Epithelial cell of prostate (primary cell): ENCODE measurements at places on chromosomes 5 and 9.

DNA sequence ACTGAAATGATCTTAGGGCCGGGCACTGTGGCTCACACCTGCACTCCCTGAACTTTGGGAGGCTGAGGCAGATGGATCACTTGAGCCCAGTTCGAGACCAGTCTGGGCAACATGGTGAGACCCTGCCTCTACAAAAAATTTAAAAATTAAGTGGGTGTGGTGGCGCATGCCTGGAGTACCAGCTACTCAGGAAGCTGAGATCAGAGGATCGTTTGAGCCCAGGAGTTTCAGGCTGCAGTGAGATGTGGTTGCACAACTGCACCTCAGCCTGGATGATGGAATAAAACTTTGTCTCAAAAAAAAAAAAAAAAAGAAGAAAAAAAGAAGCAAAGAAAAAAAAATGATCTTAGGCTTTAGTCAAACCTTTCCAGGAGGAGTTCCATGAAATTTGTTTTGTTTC, 41.8 kb downstream of the MEF2C start:
- DNase-seq, result no peak

GRCh38 chr5:169651526-169651925, 14.5 kb downstream of the DOCK2 start:
- no peak for DNase-seq

DNA sequence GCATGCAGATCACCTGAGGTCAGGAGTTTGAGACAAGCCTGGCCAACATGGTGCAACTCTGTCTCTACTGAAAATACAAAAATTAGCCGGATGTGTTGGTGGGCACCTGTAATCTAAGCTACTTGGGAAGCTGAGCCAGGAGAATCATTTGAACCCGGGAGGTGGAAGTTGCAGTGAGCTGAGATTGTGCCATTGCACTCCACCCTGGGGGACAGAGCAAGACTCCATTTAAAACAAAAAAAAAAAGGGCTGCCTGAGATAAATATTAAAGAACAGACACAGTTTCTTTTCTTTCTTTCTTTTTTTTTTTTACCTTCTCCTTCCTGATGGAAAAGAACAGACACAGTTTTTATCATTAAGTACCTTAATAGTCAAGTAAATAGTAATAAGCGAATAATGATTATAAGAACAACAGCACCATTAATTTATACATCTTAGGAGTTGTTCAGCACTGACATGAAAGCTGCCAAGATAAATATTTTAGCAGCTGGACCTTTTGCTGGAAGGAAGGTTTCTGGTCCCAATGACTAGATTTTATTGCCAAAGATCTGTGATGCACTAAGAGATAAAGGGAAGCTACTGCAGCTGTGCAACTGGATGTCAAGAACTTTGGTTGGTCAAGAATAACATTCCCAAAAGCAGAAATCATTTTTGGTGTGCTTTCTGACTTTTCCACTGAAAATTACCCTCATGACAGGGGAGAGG, 7.0 kb downstream of the CENPP start:
- no peak for DNase-seq

DNA sequence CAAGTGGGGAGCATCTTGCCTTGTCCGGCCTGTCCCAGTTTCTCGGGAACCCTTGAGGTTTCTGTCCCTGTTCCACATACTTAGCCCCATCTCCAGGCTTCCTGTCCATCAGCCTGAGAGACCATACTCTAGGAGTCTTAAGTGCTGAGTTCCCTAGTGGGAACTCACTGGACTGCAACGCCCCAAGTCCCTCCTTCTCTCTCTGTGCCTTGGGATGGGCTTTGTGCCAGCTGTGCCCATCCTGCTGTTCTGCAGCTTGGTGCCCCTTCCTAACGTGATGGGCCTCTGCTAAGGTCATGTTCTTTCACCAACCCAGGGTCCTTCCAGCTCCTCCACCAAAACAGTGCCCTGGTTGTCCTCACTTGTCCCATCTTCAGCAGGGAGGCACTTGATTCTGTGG, 222.3 kb upstream of the ANKRD55 start:
- no peak for DNase-seq

- DNase-seq, result no peak
These were observed 478.7 kb downstream of the SEMA5A start for GRCh38 chr5:9067154-9067553.

GRCh38 chr9:10678790-10679189, 66.0 kb upstream of the PTPRD start:
- no peak for DNase-seq

- DNase-seq, result no peak
These were observed 56.0 kb downstream of the ZNF462 start for GRCh38 chr9:106918825-106919509.

- DNase-seq, result no peak
These were observed 116.6 kb downstream of the AOPEP start for GRCh38 chr9:94843134-94843533.

GRCh38 chr5:140351609-140352334, 5.4 kb upstream of the HBEGF start:
- no peak for DNase-seq

- no peak for DNase-seq
These were observed 91.7 kb downstream of the CD180 start for GRCh38 chr5:67104859-67105258.

DNA sequence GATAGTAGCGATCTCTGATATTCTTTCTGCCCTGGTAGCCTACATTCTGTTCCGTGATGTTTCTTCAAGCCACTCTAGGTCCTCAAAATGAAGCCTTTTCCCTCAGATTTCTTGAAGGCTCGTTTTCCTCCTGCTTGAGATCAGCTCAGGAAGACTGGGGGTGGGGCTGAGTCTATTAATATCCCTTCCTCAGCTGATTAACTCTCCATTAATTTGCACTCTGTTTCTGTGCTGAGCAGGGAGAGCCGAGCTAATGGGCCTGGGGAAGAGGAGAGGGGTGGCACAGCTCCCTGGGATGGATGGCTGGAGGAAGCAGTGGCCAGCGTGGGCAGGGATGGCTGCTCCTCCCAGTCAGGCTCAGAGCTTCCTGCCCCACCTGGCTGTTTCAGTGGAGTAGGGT, 93.3 kb downstream of the PPARGC1B start:
- DNase-seq, result no peak

DNA sequence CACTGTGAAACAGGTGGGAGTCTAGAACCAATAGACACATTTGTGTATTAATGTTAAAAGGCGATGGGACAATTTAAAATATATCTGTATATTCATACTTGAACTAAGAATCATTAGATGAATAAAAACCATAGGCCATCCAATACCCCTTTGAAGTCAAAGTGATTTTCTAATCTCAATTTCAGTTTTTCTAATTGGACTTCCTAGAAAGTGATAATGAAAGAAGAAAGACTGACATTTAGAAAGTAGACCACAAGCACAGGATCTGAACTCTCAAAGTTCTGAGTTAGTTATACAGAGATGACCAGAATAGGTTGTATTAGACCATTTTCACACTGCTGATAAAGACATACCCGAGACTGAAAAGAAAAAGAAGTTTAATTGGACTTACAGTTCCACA, 412.8 kb upstream of the PIK3R1 start:
- no peak for DNase-seq

DNA sequence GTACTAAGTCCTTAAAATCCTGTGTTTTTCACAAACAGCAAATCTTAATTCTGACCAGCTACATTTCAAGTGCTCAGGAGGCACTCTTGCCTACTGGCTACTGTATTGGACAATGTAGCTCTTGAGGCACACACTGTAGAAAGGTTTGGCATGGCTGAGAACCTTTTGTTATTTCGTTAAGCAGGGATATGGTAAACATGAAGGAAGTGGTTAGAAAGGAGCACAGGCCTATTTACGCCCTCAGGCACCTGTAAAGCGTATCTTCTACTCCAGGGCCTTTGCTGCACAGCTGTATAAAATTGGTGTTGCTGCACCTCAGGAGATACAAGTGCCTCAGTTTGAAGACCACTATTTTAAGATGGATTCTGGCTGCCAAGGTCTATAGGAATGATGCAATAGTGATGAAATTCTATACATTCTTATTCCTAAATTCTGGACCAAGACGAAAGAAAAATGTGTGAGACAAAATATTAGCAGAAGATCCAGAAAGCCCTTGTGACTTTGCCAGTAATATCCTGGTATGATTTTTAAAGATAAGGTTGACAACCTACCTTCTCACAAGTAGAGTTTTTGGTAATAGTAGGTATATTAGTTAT, 9.3 kb upstream of the OTULIN start:
- DNase-seq, result no peak

GRCh38 chr9:17521100-17521855, 57.6 kb upstream of the SH3GL2 start:
- no peak for DNase-seq

- no peak for DNase-seq
These were observed 200.1 kb downstream of the NSG2 start for GRCh38 chr5:174245516-174246075.

GRCh38 chr5:99104538-99105132, 175.8 kb upstream of the CHD1 start:
- DNase-seq, result no peak

- peak; percentile 29 for DNase-seq
These were observed 298.6 kb upstream of the MEF2C start for GRCh38 chr5:89181546-89181945.

GRCh38 chr5:66596636-66597182, 516 bp downstream of the MAST4 start:
- no peak for DNase-seq

DNA sequence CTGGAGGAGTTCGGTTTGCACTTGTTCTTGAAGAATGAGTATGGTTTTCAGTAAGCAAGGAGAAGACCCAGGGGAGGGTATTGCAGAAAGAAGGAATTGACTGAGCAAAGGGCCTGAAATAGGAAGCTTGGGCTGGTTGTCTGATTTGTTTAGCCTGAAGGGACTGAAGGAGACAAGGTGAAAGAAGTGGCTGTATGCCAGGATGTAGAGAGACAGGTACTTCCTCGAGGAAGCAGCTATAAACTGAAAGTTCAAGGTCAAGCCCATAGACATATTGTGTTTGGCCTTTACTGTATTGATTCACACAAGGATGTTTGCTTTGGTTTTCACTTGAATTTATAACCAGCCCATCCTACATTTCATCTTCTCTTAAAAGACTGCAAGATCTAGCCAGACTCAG, 183.1 kb downstream of the PALM2AKAP2 start:
- no peak for DNase-seq

GRCh38 chr9:14133394-14133793, 180.5 kb downstream of the NFIB start:
- no peak for DNase-seq

DNA sequence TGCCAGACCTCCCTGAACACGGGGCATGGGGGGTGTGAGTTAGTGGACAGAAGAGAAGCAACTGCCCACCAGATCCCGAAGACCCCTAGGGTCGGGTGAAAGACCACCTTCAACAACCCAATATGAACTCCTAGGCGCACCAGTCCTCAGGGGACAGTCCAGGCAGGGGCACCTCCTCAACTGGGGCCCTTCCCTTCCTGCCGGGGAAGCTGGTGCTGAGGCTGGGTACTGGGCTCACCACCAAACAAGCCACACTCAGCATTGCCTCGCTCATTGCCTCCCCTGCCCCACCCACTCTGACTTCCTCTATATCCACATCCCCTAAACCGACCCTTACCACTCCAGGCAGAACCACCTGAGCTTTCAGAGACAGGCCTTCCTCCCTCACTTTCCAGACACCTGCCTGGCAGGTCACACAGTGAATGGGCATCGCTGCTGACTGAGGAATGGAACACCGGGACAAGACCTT, 42.5 kb downstream of the SEMA4D start:
- no peak for DNase-seq

DNA sequence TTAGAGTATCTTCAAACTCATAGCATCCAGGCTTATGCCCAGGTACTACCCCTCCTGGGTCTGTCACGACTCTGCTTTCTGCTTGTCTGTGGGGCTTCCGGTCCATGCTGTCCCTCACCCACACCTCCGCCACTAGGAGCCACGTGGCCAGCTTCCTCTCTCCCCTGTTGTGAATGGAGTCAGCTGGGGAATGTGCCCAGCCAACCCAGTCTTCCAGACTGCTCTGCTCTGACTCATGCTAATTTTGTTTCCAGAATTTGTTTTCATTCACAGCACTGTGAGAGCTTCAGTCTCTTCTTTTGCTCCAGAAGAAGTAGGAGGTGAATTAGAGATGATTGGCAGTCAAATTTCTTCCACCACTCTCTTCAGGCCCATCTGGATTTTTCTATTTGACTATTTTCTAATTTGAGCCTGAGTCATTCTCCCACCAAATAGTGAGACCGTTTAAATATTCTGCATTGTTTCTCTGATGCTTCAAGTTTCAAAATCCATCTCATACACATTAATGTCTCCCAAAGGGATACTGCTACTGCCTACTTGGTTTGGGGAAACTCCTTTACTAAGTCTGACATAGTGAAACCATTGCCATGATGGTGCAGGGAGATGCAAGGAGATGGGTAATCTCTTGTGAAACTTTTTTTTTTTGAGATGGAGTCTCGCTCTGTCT, 424.1 kb upstream of the KIF2A start:
- DNase-seq, result no peak

DNA sequence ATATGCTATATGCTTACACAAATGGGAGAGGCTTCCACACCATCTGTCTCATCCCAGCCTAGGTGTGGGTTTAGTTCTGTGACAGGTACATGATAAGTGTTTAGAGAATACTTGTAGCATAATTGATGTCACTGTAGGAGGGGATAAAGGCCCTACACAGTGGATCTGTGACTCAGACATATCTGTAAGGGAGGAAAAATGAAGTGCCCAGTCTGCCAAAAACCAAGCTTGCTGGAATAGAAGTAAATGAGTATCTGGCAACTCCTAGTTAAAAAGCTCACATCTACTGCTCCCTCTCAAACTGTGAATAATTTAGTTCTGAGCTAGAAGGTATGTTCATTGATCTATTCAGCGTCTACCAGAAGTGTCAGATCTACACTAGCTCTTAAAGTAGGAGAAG, 38.9 kb upstream of the FAM174A start:
- no peak for DNase-seq

- DNase-seq, result no peak
These were observed 42.7 kb downstream of the ACER2 start for GRCh38 chr9:19451240-19452087.

DNA sequence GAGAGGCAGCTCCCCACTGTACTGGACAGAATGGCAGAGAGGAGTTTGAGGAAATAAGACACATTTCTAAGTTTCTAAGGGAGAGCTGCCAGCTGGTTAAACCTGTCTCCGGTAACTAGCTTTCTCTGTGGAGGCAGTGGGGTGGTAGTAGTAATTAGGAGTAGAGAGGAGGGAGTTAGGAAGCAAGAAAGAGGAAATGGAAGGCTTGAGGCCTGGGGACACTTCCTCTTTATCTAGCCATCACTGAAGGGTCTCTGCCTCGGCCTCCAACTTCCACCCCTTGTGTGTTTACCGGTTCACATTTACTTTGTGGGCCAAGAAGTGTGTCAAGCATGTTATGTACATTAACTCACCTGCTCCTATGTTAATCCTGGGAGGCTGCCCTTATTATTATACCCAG, 462.2 kb upstream of the DMAC1 start:
- DNase-seq, result no peak

GRCh38 chr5:152221721-152222629, 183.1 kb downstream of the NMUR2 start:
- DNase-seq, result no peak
